ENCODE measurements at places on chromosomes 3 and 15.

GRCh38 chr3:138254216-138254615, 67.1 kb downstream of the ARMC8 start:
- DNase-seq, result no peak

GRCh38 chr3:150723946-150724345, 20.2 kb upstream of the ERICH6 start:
- DNase-seq, result no peak

DNA sequence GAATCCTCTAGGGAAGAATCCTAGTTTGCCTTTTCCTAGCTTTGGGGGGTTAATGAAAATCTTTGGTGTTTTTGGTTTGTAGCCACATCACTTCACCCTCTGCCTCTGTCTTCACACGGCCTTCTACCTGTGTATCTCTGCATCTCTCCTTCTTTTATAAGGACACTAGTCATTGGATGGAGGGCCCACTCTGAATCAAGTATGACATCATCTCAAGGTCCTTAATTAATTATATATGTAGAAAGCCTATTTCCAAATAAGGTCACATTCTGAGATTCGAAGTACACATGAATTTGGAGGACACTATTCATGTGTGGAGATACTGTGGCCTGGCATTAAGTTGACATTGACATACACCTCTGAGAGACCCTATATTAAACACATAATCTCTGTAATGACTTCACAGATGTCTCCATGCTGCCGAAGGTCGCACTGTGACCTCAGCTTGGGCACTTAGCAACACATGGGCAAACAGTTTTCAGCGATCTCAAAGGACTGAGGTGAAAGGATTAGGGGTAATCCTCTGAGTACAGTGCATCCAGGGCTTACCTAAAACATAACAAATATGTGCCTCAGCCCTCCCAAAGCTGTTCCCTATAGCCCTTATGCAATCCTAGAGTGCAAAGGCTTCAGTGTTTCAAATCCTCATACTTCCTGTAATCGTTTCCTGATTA, 446.0 kb downstream of the FGF12 start:
- no peak for DNase-seq

GRCh38 chr15:99129644-99130043, 24.8 kb downstream of the SYNM start:
- no peak for DNase-seq

DNA sequence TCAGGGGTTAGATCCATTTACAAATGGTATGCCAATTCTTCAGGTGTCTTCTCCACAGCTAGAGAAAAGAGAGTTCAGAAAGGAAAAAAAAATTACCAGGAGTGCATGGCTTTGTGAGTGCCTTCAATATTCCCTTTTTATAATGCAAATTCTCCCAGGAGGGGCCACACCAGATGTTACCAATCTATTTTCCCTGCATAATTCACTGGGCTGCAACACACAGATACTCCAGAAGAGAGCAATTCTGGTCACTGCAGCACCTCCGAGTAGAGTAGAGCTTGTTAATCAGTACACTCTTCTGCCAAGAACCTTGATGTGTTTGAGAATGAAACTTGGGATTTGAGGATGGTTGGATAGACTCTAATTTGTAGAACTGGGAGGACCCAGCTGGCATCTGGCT, 80.7 kb upstream of the SPRED1 start:
- no peak for DNase-seq

- no peak for DNase-seq
Measured at GRCh38 chr15:98455904-98456303, 192.4 kb upstream of the IGF1R start.

GRCh38 chr3:54909191-54909590, 18.7 kb downstream of the LRTM1 start:
- DNase-seq, result no peak

DNA sequence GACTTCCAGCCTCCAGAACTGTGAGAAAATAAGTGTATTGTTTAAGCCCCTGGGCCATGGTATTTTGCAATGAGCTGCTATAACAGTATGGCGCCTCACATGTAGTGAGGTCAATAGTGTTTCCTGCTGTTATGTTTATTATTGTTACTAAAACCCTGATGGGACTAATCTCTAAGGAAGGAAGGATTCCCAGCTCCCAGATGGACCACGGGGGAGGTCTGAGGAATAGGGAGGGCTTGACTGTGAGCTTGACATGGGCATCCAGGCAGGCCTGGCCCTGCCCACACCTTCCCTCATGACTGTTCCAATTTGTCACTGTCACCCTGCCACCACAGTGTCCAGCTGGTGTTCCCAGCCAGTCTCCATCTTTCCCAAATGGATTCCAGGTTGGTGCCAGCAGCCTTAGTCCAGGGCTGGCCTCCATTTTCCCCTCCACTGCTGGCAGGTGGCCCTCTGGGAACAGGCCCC, 14.5 kb upstream of the SLC41A3 start:
- DNase-seq, result no peak

DNA sequence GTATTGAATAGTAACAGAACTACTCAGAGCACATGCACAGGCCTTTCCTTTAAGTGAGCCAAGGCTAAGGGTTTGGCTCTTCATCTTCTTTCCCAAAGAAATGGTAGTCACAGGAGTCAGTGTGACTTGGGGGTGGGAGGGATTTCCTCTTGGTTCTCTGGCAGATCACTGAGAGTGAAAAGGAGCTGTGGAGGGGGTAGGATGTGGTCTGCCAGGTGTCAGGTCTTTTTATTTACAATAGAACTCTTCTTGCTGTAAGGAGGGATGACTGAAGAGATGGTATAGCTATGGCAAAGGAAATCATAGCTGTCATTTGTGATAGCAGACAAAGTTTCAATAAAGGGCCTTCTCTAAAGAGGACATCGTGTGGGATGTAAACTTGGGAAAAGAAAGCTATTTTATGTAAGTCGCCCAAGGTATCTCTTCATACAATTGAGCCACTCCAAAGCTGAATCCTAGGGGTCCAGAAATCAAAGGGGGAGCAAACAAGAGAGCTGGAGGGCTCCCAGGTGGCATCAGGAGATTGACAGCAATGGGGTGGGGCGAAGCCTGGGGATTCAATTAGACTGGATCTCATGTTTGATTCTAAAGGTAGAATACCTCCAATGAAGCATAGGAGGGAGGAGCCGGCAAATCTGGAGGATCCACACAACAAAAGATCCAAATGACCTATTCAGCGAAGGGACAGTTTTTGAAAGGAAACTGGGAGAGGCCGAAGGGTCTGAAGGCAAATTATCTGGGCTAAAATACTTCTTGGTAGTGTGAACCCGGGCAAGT, 20.0 kb upstream of the CHD2 start:
- peak; percentile 54 for DNase-seq

- DNase-seq, result no peak
Measured at GRCh38 chr3:52026041-52026440, 30.3 kb downstream of the DUSP7 start.

- DNase-seq, result peak; percentile 79
Measured at GRCh38 chr3:186931532-186932280, 1.4 kb downstream of the ST6GAL1 start.

DNA sequence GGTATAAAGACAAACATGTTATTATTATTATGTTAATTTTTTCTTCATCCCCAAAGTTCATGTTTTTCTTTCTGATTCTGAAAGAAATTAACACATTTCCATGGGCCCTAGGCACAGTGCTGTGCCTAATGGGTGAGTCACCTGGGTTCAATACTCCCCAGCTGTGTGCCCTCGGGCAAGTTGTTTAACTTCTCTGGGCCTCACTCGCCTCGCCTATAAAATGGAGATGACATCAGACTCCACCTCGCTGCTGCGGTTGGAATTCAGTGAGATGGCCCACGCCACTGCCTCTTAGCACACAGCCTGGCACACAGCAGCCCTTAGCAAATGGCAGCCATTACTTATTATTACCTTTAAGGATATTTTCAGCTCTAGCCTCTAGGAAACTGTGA, 22.6 kb downstream of the DNASE1L3 start:
- DNase-seq, result no peak

DNA sequence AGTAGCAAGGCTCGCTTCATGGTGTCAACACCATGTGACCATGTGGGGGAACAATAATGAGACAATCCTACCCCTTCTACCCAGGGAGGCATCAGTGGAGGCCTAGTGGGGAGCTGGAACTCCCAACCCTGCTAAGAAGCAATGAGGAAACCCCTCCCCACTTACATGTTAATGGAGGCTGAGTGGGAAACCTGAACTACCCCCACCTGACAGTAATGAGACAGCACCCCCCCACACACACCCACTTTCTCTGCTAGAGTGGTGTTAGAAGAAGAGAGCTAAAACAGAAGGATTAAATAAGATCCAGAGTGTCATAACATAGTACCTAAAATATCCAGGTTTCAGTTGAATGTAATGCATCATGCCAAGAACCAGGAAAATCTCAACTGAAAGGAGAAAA, 78.6 kb downstream of the NEO1 start:
- no peak for DNase-seq

DNA sequence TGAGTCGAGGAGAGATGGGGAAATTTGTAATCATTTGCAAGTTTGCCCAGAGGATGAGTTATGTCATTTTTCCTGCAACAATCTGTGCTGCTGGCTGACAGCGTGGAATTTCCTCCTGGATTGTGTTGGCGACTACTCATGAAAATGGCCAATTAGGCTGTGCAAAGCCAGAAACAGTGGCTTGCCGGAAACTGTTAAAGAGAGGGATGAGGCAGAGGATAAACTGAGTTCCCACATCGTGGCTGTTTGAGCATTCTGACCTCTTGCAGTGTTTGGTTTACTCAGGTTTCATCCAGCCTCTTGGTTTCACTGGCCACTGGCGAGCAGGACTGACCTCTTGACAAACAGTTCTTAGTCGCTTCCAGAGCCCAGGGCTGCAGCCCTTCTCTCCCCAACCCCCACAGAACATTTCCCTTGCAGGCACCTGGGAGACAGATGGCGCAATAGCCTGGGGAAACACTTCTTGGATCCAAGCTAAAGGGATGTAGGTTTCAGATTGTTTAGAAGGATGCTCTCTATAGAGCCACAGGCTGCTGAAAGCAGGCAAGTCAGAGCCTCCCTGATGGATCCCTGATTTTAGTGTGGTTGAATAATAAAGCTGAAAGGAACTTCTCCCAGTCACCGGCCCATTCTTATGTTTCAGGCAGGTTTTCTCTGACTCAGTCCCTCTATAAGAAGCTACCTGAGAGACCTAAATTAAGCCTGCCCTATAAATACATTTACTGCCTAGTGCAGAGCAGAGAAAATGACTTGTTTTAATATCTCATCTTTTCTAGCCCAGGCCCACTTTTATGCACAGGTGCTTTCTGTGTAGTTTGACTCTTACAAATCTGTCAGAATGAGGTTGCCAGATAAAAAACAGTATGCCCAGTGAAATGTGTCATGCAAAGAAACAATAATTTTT, 92.8 kb upstream of the UBE2E1 start:
- DNase-seq, result no peak

GRCh38 chr3:16390581-16390980, 122.9 kb downstream of the RFTN1 start:
- DNase-seq, result no peak

- no peak for DNase-seq
Measured at GRCh38 chr3:98003306-98003969, 31.2 kb upstream of the RIOX2 start.

DNA sequence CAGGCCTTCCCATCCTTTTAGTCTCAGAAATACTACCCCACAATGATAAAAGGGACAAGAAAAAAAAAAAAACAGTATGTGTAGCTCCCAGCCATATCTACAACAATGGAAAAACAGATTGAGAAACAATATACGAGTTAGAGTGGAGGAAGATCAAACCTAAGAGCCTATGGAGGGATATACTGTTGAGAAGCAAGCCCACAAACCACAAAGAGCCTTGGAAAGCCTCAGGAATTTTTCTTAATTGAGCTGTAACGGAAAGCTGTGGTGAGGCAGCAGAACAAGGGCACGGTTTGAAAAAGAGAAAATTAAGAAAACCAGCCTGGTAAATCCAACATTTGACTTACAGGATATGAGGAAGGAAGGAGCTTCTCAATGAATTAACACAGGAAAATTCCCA, 21.4 kb downstream of the KPNA1 start:
- no peak for DNase-seq

DNA sequence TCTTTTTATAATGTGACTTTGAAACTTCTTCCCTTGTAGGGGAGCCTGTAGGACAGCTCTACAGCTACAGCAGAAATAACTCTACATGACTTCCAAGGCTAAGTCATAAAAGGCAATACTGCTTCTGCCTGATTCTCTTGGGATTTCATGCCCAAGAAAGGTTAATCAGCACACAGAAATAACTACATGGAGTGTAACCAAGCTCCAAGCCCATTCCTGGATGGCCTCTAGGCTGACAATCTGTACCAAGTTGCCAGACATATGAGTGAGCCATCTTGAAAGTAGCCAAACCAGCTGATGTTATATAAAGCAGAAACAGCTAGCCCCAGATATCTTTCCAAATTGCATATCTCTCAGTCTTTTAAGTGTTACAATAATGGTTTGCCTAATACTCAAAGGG, 75.8 kb upstream of the OSTN start:
- no peak for DNase-seq

DNA sequence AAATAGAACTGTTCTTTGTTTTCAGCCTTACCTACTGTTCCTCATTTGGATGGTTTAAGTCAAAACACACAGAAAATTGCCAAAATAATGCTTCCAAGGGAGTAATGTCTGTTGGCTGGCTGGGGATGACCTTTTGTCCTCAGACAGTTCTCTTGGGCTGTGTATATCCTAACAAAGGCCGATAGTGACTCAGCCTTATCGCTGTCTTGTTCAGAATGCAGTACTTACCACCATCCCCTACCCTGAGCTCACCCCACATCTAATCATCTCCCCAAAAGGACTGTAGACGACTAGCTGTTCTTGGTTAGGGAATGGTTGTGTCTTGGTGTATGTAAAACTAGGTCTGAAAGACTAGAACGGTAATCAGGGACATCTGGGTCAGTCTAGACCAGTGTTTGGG, 35.0 kb downstream of the RAB11A start:
- DNase-seq, result no peak

- no peak for DNase-seq
Measured at GRCh38 chr3:143267989-143268388, 148.4 kb downstream of the CHST2 start.

DNA sequence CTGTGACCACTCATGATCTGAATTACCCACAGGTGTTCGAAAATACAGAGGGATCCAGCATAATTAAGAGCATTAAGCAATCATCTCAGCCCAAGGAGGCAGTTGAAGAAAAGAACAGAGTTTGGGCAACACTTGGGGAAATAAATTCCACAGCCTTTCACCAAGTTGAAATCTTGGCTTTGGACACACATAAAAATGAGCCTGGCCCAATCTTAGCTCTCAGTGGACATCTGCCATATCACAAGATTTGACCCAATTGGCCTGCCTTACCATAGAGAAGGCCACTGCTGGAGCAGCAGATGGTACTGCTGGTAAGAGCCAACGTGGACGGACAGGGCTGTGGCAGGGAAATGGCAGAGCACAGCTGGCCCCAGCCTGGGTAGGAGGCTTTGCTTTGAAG, 13.0 kb downstream of the FOXP1 start:
- no peak for DNase-seq

- no peak for DNase-seq
Measured at GRCh38 chr15:31211353-31211752, 109.8 kb upstream of the TRPM1 start.

DNA sequence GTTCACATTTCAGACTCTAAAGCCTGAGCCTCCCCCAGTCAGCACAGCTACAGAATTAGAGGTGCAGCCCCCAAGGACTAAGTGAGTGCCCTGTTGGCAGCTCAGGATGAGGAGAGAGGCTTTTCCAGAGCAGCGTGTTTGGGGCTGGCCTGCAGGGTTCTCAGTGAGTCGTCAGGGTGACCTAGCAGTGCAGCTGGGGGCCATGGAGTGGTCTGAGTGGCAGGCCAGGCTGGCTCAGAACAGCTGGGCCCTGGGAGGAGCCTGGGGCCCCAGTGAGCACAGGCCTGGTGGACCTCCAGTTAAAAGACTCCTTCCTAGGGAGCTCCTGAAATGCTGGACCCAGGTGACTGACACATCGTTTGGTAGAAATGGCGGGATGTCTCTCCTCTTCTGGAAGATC, 108.3 kb downstream of the SLC49A4 start:
- no peak for DNase-seq

- DNase-seq, result no peak
Measured at GRCh38 chr3:13145131-13145825, 72.0 kb upstream of the IQSEC1 start.

Measured in CD4-positive, alpha-beta T cell treated with Interleukin-17A for 4 hours (primary cell).